ENCODE measurements at places on chromosomes 3 and 15.

DNA sequence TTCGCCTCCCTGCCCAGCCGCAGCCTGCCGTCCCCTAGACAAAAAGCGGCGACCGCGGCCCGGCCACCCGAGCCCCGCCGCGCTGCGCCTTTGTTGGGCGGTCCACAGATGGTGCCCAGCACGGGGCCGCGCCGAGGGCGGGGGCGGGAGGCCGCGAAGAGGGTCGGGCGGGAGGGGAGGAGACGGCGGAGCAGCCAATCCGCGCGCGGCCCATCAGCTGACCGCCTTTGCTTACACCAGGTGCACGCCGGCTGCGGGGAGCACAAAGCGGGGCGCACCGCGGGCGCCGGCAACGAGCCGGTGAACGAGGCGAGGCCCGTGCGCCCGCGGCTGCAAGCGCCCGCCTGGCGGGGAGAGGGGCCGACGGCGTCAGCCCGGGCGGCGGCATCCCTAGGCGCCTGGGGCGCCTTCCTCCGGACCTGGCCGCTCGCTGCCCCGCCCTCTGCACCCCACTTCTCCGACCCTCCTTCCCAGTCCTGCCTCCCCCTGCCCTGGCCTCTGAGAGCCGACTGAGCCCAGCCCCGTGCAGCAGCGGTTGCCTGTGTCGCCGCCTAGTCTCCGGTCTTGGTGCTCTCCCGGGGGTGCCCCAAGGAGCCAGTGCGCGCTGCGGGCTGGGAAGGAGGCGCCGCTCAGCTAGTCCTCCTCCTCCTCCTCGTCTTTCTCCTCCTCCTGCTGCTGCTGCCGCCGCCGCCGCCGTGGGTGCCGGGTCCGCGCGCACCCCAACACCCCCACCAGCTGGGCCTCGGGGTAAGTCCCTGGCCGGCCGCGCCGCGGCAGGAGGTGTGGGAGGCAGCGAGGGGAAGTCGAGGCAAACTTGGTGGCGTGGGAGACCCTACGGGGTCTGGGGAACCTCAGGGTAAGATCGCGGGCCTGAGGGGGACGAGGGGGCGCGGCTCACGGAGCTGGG is at the start of gene LRRN1:
TSS of gene LRRN1 (plus strand) at position 259 of the 907 bp plus-strand sequence. CDS start 45,211 bp downstream, outside the sequence.
- peak; percentile 87 for DNase-seq

GRCh38 chr3:76365275-76365674 is 579.9 kb upstream of the ZNF717 start:
- DNase-seq: no peak

DNA sequence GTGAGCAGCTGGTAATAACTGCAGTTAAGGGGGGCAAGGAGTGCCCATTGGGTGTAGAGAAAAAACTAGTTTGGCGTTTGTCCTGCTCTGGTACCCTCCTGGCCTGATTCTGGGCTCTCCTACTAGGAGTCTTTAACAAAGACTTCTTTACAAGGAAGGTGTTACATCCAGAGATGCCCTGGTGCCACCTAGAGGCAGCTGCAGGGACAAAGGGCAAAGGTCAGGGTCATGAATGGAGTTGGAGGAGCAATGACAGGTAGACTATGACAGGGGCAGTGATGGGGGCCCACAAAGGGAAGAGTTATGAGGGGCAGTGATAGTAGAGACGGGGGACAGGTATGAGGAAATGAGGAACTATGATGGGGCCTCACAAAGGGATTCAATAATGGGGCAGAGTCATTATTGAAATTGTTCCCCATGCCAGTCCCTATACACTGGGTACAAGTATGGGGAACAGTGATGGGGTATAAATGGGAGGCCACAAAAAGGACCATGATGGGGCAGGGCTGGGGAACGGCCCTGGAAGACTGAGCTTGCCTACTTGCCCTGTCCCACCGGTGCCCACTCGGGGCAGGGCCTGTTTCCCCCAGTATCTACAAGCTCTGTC is 7.9 kb downstream of the CCDC71 start:
- DNase-seq: no peak

DNA sequence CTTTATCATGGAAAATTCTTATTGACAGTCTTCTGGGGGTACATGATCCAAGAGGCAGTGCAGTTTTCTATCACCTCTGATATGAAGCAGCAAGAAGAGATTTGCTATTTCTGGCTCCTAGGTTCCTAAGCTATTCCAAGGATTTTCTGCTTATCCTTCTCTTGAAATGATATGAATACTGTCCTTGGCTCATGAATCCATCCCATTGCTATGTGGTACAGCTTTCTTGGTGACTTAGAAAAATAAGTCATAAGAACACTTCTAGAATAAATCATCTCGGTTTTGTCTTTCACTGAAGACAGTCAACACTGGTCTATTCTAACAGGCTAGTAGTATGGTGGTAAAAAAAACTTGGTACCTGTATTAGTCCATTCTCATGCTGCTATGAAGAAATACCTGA is 333.6 kb upstream of the RASGRP1 start:
- DNase-seq: no peak

DNA sequence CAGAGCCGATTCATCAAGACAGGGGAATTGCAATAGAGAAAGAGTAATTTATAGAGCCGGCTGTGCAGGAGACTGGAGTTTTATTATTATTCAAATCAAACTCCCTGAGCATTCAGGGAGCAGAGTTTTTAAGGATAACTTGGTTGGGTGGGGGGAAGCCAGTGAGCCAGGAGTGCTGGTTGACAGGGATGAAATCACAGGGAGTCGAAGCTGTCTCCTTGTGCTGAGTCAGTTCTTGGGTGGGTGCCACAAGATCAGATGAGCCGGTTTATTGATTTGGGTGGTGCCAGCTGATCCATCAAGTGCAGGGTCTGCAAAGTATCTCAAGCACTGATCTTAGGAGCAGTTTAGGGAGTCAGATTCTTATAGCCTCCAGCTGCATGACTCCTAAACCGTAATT is 95.4 kb upstream of the CCDC80 start:
- DNase-seq: no peak
